ENCODE measurements at places on chromosomes 13 and 19.

DNA sequence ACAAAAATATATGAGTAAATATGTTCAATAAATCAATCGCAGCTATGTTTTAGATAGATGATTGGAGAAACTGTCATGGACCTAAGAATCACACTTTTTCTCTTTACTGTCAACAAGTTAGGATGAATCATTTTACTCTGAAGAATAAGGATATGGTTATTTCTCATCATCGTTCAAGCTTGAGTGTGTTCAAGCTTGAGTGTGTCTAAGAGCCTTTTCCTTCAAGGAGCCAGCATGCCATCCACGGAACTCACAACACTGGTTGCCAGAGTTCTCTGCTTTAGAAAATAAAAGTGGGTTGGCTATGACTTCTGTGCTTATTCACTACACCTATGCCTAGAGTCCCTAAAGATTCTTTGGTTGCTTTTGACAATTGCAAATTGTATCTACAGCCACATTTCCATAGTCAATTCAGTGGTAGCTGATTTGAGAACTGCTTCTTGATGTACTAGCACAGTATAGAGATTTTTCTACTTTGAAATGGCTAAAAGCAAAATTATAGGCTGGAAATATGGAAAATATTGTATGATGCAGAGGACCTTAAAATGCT lies 58.1 kb upstream of the SCEL start:
- DNase-seq, result peak; percentile 28

DNA sequence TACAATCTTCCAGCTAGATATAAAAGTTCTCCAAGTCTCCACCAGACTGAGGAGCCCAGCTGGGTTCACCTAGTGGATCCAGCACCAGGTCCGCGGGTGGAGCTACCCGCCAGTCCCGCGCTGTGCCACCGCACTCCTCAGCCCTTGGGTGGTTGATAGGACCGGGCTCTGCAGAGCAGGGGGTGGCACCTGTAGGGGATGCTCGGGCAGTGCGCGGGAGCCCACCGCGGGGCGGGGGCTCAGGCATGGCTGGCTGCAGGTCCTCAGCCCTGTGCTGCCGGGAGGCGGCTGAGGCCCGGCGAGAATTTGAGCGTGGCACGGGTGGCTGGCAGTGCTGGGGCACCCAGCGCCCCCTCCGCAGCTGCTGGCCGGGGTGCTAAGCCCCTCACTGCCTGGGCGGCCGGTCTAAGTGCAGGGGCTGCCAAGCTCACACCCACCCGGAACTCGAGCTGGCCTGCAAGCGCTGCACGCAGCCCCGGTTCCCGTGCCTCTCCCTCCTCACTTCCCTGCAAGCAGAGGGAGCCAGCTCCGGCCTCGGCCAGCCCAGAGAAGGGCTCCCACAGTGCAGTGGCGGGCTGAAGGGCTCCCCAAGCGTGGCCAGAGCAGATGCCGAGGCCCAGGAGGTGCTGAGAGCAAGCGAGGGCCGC lies 542.8 kb upstream of the PCDH9 start:
- no peak for DNase-seq

- DNase-seq, result no peak
Measured at GRCh38 chr19:4012092-4012974, 4.8 kb downstream of the PIAS4 start.

DNA sequence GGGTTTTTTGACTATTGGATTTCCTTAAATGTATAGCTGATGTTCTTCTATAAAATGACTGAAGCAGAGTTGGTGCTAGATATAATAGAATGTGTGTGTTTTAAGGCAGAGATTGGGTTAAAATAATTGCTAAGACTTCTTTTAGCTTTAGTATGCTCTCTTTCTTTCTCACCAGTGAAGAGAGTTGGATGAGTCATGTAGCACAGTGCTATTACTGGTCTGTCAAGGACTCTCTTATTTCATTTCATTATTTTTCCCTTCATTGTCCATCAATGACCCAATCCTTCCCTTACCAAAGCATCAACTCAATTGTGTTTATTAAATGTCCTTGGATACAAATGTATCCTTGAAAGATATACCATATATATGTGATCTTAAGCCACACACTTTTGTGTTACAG lies 268.9 kb downstream of the IRS2 start:
- no peak for DNase-seq

- DNase-seq, result peak; percentile 96
Measured at GRCh38 chr19:19034204-19034624, 811 bp downstream of the ARMC6 start.

- DNase-seq, result no peak
Measured at GRCh38 chr19:45421947-45422498, 1.7 kb downstream of the ERCC1 start.

DNA sequence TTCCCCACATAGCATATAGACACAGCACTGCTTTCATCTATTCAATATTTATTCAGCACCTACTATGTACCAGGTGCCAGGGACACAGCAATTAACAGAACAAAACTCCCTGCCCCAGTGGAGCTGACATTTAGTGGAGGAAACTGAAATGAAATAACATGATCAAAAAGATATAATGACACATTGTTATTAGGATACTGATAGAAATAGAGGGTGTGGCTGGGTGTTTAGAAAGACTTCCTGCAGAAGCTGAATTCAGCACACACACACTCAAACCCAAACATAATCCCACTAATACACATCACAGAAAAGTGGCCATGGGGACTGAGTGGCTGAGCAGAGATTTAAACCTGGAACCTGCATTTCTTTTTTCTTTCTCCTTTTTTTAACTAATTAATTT lies 3.8 kb upstream of the CDC37 start:
- DNase-seq, result no peak

GRCh38 chr13:71274923-71275608 lies 591.9 kb downstream of the DACH1 start:
- peak; percentile 27 for DNase-seq

DNA sequence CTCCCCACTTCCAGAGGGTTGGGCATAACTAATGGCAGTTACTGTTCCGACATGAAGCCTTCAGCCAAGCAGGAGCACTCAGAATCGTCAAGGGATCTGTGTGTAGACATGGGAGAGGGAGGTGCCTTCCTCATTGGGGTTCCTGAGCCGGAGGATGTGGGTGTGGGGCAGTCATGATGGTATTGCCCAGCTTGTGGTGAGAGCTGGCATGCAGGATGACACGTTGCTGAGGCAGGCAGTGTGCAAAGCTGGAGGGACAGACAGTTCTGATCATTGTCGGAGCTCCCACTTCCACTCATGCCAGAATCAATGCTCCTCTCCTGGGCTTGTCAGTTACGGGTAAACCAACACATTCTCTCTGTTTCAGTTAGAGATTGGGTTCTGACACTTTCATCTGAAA lies 83.9 kb upstream of the TSC22D1 start:
- DNase-seq, result no peak

DNA sequence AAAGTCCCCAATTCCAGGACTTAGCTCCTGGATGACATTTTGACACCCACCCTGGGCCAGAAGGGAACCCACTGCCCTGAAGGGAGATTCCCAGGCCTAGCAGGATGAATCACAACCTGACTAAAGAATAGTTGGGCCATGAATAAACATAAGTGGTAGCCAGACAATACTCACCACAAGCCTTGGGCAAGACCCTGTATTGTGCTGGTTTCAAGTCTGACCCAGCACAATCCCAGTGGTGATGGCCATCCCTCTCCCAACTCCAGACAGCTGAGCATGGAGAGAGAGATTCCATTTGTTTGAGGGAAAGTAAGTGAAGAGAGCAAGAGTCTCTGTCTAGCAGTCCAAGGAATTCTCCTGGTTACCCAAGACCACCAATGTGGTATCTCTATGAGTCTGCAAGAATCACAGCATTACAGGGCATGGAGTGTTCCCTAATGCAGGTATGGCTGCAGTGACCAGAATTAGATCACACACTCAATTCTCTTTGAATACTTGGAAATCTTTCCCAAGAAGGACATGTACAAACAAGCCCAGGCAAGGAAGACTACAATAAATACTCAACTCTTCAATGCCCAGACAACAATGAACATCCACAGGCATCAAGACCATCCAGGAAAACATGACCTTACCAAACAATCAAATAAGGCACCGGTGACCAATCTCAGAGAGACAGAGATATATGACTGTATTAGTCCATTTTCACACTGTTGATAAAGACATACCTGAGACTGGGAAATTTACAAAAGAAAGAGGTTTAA lies 158.0 kb downstream of the VWA8 start:
- no peak for DNase-seq

DNA sequence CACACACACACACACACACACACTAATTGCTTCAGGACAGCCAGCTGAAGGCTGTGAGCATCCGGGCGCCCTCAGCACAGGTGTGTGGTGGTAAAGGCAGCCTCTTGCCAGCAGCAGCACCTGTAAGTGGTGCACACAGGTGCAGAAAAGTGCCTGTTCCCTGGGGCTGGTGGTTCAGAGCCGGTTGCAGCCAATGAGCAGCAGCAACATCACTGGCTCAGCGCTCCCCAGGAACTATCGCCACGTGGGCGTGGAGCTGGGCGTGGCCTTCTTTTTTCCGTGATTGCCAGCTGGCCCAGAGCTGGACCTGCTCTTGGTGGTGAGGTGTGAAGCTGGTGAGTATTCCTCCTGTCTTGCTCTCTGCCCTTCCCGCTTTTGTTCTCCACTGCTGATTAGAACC lies at the start of gene NLRP5:
Gene NLRP5, plus strand, starts transcription at position 289 of the 400 bp plus-strand sequence.
- DNase-seq, result no peak

GRCh38 chr13:44313674-44314073 lies 60.0 kb upstream of the SERP2 start:
- DNase-seq, result no peak

- no peak for DNase-seq
Measured at GRCh38 chr13:35144166-35144890, 202.3 kb downstream of the NBEA start.

GRCh38 chr19:56619121-56619520 lies 23.8 kb upstream of the SMIM17 start:
- DNase-seq, result no peak

DNA sequence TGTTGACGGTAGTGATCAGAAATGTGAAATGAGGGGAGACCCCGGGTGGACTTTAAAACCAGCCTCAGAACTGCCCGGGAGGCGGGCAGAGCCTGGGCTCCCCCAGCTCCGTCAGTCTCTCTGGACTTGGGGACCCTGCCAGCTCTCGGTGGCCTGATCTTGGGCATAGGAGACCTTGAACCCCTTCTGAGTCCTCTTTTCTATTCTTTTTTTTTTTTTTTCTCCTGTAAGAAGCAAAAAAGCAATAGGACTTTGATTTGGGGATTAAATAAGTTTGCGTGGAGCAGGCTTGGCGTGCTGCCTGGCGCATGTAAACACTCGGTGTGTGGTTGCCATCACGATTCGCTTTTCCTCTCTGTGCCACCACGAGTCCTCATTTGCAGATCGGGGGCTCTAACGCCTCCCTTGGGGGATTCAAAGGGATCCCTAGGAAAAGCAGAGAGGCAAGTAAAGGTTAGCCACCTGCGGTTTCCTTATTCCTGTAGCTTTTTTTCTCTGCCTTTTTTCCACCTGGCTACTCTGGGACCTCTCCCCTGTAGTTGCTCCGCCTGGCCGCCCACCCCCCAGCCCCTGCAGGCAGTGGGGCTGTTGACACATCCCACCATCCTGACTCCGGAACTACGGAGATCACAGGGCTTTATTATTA lies 1.3 kb downstream of the SAFB start:
- DNase-seq, result peak; percentile 51

GRCh38 chr13:87234981-87235380 lies 436.2 kb upstream of the SLITRK5 start:
- DNase-seq, result no peak

- DNase-seq, result no peak
Measured at GRCh38 chr13:98912846-98913245, 65.0 kb downstream of the DOCK9 start.

DNA sequence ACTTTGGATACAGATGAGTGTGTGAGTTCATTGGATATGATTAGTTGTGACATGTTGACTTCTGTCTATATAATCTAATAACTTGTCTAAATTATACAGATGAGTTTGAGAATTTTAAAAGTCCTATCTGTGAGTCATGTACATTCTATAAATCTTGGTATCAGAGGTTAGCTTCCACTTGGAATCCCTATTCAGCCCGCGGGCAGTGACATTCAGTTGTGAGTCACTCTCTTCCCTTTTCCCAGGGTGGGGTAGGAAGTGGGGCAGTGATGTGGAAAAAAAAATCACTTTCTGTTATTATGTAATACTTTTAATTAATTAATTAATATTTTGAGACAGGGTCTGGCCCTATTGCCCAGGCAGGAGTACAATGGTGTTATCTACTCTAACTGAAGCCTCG lies 33.0 kb upstream of the ZNF808 start:
- DNase-seq, result no peak

DNA sequence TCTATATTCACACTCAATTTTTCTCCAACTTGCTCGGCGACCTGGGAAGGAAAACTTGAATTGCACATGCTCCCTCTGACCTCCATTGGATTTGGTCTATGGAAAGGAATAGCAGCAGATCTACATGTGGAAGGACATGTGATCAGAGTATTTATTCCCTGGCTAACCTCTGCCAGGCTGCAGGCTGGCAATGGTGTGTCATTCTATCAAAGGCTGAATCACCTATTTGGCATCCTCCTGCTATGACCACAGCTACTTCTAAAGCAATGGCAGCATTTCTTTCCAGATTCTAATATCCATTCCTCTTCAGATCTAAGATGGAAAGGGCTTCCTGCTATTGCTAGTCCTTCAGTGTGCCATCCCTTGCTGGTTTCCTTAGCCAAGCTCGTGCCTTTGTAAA lies 144.3 kb upstream of the FREM2 start:
- DNase-seq, result no peak

- DNase-seq, result no peak
Measured at GRCh38 chr13:24168392-24168750, 7.9 kb downstream of the SPATA13 start.

GRCh38 chr13:44426461-44426860 lies 52.8 kb downstream of the SERP2 start:
- DNase-seq, result no peak

DNA sequence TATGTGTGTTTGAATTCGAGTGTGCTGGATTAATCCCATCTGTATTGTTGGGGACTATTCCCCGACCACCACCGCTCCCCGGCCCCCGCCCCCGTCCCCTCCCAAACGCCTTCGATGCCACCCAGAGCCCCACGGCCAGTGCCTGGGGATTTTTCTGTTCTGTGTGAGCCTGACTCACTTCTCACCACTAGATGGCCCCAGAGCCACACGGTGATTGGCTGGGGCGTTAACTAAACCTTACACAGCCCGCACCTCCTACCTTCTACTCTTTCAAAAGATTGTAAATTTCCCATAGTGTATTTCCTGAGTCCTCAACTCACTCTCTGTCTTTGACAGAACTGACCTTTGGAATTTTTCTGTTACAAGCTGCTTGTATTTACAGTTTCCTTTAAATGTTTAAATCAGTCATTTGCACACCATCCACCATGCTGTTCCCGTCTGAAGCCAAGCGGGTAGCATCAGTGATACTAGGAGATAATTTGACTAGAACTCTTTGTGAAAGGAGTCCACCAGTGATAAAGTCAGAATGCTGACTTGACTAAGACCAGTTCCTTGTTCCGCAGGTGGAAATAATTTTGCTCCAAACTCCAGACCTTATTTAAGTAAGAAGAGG lies 61.4 kb downstream of the RFX2 start:
- DNase-seq, result peak; percentile 87

- no peak for DNase-seq
Measured at GRCh38 chr13:24916464-24916863, 152.5 kb downstream of the RNF17 start.

- no peak for DNase-seq
Measured at GRCh38 chr19:55673465-55673864, 1.6 kb upstream of the EPN1 start.

- no peak for DNase-seq
Measured at GRCh38 chr19:6734096-6734696, 3.2 kb downstream of the GPR108 start.

GRCh38 chr19:50325310-50326100 lies 3.7 kb downstream of the KCNC3 start:
- peak; percentile 86 for DNase-seq

- peak; percentile 40 for DNase-seq
Measured at GRCh38 chr13:21673789-21674489, 3.1 kb downstream of the FGF9 start.

Data from NAMALWA (cell line).